ENCODE measurements at places on chromosomes 13 and 19.

DNA sequence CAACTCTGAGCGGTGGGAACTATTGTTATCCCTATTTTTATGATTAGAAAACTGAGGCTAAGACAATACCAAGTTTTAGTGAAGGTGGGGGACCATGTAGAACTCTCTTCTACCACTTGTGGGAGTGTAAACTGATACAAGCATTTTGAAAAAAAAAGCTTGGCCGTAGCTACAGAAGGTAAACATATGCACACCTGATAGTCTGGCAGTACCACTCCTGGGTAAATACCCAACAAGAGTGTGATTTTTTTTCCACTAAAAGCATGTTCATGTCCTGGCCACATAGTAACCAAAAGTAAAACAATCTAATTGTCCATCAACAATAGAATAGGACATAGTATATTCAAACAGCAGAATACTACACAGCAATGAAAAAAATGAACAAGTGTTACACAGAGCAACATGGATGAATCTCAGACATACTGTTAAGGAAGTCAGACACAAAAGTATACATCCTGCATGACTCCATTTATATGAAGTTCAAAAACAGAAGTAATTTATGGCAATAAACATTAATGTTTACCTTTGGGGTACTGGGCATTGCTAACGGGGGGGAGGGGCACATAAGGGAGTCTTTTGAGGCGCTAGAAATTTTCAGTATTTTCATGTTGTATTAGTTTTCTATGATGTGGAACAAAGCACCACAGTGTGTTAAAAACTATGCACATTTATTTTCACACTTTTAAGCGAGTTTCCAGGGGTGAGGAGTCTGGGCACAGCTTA, 6.4 kb upstream of the SPATA13 start:
- no peak for DNase-seq

DNA sequence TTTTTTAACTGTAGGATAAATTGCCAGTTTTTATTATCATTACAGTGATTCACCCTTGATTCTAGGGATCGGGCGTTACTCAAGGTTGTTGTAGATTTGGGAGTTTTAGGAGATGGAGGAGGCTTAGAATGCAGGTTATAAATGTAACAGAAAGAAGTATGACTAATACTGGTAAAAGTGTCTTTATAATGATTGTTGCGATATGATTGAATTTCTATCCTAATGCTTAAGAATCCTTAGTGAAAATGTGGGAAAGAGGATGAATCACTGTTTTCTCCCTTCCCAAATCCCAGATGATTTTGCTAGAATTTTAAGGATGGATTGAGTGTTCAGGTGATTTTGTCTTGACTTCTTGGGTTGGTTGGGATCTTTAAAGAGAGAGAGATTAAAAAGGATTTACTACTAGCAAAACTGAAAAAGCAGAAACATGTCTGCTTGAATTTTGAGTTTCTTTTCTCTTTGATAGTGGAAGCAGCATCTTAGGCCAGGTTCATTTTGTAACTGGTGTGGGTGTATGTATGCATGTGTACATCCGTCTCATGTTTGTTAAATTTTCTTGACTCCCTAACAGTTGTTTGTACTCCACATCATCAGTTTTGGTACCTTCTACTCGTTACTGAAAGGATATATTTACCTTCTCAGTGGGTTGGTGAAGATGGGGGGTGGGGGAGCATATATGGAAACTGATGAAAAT, 25.9 kb downstream of the ARHGAP35 start:
- DNase-seq = no peak

- no peak for DNase-seq
These were observed 70.9 kb downstream of the GGACT start for GRCh38 chr13:100517728-100518127.

DNA sequence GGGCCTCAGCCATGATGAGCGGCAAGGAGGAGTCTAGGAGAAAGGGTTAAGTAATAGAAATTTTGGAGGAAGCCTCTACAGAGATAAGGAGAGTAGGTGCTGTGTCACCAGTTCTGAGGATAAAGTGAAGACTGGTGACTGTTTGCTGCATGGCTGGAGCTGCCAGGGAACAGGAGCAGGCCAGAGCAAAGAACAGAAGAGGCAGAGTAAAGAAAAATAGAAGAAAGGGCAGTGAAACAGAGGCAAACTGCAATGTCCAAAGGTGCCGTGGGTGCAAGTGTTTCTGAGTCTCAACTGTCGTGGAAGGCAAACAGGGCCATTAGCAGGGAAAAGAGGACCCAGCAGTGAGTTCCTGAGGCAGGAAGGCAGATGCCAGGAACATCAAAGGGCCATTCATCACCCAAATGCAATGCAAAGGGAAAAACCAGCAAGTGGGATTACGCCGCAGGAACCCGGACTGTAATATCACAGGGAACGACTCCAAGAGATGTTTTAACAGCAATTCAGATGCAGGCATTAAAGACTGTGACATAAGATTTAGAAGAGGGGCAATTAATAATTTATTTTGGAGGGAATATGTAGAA, 318.3 kb downstream of the FOXO1 start:
- DNase-seq = no peak

- no peak for DNase-seq
These were observed 204.4 kb upstream of the SERP2 start for GRCh38 chr13:44169018-44169911.

DNA sequence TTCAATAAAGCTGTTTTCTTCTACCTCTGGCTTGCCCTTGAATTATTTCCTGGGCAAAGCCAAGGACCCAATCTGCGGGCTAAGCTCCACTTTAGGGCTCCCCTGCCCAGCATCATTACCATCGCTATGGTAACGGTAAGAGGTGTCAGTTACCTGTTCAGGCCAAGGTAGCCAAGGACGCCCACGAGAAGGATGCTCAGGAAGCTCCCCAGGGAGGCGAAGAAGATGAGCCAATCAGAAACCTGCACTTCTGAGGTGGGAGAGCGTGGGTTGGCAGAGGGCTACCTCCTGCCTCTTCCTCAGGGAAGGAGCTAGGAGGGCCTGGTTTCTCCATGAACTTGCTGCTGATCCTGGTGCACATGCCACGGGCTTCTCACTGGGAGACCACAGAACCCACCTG, 24.7 kb downstream of the IL12RB1 start:
- no peak for DNase-seq

DNA sequence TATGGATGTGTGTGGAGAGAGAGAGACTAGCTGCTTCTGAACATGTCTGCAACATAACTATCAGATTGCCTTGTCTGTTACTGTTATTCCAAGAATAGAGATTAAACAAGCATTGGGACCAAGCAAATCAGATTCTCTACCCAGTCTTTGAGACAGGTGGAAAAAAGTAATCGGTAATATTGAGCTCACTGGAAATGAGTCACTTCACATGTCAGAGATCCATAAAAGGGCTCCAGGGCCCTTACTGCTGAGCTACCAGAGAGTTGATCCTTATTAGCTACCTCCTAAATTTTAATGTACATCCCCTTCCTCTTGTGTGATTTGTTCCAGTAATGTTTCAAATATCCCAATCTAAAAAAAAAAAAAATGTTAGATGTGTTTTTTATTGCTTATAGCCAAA, 2118.0 kb downstream of the PCDH9 start:
- DNase-seq = no peak

GRCh38 chr13:25378528-25378927, 6.8 kb downstream of the ATP8A2 start:
- no peak for DNase-seq

- no peak for DNase-seq
These were observed 53.6 kb downstream of the GADD45B start for GRCh38 chr19:2529473-2529918.

- DNase-seq = no peak
These were observed 546.3 kb downstream of the MYO16 start for GRCh38 chr13:109175666-109176065.

GRCh38 chr13:38045278-38046048, 175.9 kb upstream of the TRPC4 start:
- peak; percentile 87 for DNase-seq

- DNase-seq = no peak
These were observed 1.1 kb downstream of the METTL21C start for GRCh38 chr13:102693776-102694175.

Measured in OCI-M1 (cell line).